ENCODE measurements at places on chromosomes 13 and 19.

GRCh38 chr13:99164226-99164625 lies 36.4 kb upstream of the UBAC2 start:
- DNase-seq: no peak

GRCh38 chr13:93948162-93948922 lies 531.1 kb downstream of the DCT start:
- DNase-seq: no peak

DNA sequence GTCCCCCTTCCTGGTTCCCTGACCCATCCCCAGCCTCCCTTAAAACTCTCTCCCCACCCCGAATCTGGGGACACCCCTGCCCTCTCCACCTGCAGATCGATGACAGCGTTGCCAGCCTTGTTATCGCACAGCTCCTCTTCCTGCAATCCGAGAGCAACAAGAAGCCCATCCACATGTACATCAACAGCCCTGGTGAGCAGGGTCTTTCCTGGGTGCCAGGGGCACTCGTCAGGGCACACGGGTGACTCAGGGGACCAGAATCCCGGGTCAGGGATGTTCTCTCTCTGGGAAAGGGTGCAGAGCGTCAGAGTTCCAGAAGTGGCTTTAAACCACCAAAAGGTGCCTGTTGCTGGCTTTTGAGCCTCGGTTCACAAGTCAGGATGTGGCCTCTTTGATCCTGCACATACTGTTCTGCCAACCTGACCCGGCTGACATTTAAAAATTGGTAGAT lies 1.0 kb downstream of the CLPP start:
- DNase-seq: no peak

DNA sequence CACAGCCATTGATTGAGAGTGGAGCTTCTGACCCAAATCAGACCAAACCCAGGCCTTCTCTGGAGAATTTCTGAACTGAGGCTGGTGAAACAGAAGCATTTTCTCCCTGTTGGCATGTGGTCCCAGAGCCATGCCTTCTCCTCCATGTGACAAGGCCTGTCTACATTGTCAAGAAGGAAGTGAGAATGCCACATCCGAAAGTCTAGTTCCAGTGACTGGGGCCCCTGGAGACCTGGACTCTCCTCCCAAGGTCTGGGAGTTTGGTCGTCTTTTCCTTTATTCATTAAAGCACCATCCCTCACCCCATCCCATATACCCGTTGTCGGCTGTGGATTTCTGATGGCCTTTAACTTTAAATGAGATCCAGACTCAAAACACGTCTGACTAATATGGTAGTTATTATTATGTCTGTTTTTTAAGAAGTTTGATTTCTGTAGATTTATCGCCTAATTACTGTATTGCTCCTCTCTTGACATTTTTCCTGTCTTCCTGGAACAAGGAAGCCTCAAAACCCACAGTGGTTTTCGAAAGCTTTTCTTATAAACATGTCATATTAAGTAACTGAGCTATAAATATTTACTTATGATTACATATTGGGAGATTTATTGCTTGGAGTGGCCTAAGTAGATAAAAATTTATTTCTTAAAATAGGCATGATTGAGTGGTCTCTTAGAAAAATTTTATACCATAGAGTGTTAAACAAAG lies 128.3 kb upstream of the FRY start:
- no peak for DNase-seq

- no peak for DNase-seq
Measured at GRCh38 chr13:99433543-99434075, 67.7 kb upstream of the TM9SF2 start.

- DNase-seq: no peak
Measured at GRCh38 chr13:96963786-96964475, 30.3 kb downstream of the OXGR1 start.

DNA sequence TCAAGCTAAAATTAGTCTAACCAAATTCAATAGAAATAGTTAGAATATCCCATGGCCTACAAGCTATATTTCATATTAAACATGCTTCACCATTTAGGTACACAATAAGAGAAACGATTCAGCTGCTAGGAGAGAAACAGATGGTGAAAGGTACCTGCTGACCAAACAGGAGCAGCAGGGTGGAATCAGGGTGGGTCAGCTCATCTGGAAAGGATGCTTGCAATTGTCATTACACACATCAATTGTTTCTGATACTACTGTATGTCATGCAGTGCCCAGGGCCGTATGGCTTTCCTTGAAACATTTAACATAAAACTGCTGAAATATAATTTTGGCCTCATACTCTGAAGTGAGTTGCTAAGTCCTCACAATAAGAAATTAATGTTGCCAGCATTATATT lies 776.0 kb downstream of the DACH1 start:
- DNase-seq: no peak

GRCh38 chr19:24033963-24034342 lies 53.0 kb upstream of the ZNF254 start:
- DNase-seq: peak; percentile 54

- DNase-seq: no peak
Measured at GRCh38 chr13:101989798-101990350, 412.0 kb downstream of the FGF14 start.

DNA sequence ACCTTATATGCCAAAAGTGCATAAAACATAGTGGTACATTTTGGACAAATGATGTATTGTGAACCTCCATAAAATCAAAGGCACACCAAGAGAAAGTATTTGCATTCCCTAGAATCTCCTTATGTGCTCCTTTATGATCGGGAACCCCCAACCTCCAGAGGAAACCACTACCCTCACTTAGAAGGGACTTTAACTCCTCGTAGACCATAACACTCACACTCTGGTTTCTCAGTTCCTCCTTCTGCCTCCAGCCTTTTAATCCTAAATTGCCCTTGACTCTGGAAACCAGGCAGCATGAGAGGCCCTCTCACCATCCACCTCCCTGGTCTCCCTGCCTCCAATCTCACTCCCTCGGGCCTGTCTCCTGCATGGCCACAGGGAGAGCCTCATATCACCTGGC lies 9.8 kb upstream of the KCNN4 start:
- no peak for DNase-seq

- no peak for DNase-seq
Measured at GRCh38 chr13:77701305-77701704, 3.8 kb downstream of the SLAIN1 start.

GRCh38 chr19:326871-327270 lies 17.7 kb downstream of the MIER2 start:
- DNase-seq: no peak

DNA sequence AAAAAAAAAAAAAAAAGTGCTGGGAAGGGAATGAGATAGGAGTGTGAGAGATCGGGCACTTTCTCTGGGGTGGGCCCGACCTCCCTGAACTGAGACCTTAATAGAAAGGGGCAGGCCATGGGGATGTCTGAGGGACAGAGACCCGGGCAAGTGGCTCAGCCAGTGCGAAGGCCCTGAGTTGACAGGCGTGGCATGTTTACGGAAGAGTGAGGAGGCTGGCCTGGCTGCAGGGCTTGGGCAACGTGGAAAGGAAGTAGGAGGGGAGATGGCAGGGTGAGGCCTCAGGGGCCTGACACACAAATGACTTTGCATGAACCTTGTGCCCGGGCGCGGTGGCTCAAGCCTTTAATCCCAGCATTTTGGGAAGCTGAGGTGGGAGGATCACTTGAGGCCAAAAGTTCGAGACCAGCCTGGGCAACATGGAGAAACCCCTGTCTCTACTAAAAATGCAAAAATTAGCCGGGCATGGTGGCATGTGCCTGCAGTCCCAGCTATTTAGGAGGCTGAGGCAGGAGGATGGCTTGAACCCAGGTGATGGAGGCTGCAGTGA lies 13.9 kb downstream of the FCHO1 start:
- no peak for DNase-seq

DNA sequence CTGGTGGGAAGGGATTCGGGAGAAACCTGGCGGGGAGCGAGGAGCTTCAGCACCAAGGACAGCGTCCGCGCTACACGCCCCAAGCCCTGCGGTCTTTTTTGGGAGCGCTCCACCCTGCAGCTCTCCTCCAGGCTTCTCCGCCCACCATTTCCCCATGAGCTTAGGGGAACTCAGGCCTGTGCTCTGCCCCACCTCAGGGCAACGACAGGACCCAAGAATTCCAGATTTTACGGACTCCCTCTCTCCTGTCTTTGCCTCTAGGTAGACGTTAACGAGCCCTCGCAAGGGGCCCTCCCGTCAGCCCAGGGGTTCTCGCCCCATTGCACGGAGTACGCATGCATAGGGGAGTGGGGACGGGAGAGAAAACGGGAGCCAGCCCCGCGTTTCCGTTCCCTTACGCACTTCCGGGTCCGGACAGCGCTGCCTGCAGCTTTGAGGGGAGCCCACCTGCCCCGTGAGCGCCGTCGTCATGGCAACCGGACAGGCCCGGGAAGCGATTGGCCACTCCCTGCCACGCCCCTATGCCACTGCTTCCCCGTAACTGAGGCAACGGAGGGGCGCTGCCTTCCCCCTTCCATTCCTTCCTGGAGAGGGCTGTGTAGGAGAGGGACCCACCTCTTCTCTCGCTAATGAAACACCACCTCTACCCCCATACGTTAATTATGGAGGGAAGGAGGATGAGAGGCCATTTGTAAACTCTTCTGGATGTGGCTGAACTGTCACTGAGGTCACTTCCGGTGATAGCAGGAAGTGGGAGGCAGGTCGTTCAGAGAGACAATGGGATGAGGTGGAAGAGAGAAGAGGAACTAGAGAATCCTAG lies 20.8 kb downstream of the NOVA2 start:
- peak; percentile 61 for DNase-seq

- peak; percentile 65 for DNase-seq
Measured at GRCh38 chr19:46919324-46919723, 58.5 kb downstream of the ARHGAP35 start.

DNA sequence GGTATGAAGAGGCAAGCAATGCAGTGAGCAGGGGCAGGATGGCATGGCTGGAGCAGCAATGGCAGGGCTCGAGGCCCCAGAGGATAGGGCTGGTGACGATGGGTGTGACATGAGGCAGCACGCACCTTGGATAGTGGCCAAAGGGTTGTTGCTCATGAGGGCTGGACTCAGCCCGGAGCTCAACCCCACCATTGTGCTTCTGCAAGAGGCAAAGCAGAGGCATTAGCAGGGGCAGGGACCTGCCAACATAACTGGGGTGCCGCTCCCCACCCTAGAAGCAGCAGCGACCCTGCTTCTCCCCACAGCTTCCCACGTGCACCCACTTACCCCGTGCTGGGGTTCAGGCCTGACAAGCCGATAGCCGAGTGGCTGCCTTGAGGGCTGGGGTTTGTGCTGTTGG lies 15.8 kb downstream of the ZNF574 start:
- DNase-seq: peak; percentile 61

Data from fibroblast of skin of scalp (primary cell).